ENCODE measurements at places on chromosomes 13 and 19.

DNA sequence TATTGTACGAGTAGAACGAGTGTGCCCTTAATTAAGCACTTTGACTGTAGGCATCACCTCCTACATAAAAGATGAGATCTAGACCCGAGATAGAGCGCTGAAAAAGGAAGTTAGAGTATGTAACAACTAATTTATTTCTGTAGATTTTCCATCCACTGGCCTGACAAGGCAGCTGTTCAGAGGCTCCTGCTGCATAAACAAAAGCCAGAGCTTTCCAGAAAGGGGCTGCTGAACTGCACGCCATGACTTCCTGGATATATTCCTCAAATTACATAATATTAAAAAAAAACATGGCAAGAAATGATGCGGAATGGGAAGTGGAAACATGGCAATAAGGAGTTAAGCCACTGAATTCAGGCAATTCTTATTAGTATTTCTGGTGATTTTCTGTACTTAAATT, 89.7 kb downstream of the AKAP11 start:
- DNase-seq = no peak

GRCh38 chr13:49371943-49372613, 71.8 kb downstream of the CAB39L start:
- DNase-seq = peak; percentile 61

DNA sequence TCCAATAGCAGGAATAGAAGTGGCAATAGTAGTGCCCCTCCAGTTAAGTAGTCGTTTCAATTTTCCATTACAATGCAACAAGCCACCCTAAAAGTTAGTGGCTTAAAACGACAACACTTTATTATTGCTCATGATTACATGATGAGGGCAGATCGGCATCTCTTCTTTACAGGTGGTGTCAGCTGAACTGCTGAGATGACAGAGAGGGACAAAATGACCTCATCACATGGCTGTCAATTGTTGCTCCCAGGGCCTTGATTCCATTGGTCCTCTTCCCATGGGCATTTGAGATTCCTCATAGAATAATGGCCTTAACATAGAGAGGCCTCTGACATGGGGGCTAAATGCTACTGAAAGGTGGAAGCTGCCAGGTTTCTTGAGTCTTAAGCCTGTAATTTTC, 679.8 kb upstream of the KLHL1 start:
- DNase-seq = no peak

- DNase-seq = no peak
Observed at GRCh38 chr19:33905473-33905936, 108.8 kb downstream of the KCTD15 start.

GRCh38 chr19:9406798-9407352, 28.5 kb downstream of the ZNF266 start:
- peak; percentile 26 for DNase-seq

DNA sequence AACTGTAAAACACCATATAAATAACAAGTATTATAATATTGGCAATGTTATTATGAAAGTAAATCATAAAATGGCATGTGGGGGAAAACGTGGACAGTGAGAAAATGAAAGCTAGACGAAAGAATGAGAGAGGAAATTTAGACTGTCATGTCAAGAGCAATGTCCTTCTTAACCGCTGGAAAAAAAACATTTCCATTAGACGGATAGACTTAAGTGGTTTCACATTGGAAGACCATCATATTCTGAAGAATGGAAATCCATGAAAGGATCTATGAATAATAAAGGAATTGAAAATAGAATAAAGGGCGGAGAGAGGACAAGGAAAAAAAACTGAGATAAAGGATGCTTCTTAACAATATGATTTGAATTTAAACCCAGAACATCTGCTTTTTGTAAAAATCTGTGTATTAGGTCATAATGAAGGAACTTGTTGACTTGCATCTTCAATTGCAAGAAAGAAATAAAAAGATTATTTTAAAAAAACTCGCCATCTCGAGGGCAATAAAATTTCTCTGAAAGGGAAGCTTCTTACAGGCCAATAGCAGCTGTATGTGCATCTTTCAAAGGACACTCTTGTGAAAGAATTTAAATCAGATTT, 90.6 kb downstream of the SPRY2 start:
- no peak for DNase-seq

GRCh38 chr19:12867120-12868099, 13.8 kb downstream of the DNASE2 start:
- DNase-seq = peak; percentile 51

GRCh38 chr19:17680230-17680722, 7.9 kb downstream of the UNC13A start:
- no peak for DNase-seq

DNA sequence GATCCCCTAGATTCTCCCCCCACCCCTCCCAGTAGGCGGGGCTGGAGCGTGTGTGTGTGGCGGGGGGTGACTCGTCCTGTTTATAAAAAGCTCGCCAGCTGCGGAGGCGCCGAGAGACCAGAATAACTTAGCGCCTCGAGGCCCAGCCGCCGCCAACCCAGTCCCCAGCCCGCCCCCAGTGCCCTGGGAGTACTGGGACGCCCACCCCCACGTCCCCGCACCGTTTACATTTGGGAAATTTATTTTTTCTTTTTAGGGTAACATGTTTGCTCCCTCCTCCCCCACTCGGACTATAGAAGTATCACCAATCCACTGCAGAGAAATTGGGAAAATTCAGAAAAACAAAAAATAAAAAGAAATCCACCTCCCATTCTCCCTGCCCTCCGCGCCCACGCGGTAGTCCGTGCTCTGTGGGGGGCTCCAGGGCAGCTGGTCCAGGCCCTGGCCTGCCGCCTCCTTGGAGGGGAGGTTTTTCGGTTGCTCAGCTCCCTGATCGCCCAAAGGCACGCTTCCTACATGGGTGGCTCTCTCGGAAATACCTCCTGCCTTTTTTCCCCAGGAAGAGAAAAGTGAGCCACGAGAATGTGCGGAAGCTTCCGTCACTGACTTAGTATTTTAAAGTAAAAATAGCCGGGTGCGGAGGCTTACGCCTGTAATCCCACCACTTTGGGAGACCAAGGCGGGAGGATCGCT, 1.5 kb upstream of the RAB3A start:
- DNase-seq = peak; percentile 43

GRCh38 chr13:20873348-20873747, 29.2 kb downstream of the XPO4 start:
- DNase-seq = no peak

DNA sequence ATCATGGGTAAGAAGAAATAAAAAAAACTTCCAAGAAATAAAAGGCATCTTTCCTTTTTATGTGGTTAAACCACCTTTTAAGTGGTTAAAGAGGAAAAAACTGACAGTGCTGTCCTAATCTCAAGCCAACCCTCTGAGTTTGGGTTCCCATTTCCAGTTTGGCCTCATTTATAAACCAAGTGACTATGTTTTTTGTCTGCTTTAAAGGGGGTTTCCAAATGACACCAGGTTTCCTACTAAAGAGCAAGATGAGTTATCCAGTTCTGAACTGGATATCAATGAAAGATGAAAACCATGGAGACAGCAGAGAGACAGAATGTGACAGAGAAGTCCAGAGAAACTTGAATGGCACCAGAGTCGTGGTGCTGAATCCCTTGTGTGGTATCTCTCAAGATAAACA, 251.5 kb downstream of the ABCC4 start:
- no peak for DNase-seq

DNA sequence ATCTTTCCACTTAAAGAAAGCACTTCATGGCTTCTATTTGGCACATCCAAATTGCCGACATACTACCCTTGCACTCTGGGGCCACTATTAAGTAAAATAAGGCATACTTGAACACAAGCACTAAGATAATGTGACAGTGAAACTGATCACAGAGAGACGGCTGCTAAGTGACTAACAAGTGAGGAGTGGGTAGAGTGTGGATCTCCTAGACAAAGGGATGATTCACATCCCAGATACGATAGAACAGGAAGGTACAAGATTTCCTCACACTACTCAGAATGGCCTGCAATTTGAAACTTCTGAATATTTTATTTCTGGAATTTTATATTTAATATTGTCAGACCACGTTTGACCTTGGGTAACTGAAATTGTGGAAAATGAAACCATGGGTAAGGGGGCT, 1721.8 kb upstream of the SPRY2 start:
- no peak for DNase-seq

DNA sequence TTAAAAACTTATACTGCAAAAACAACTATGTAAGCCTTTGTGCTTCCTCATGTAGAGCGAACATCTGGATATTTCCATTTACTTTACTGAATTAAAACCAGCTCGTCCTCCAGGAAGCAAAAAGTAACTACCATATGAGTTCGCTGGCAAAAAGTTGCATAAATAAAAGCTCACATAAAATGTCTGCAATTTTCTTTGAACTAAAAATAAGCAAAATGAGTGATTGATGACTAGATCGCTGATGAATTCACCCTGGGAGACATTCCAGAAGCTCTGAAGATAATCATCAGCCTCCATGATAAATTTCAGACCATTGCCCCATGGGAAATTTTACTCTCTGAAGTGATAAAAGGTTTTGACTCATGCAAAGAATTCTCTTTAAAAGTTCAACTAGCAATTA, 67.3 kb upstream of the SACS start:
- DNase-seq = no peak

GRCh38 chr13:107117327-107118012, 549.5 kb upstream of the ARGLU1 start:
- DNase-seq = no peak

- DNase-seq = no peak
Observed at GRCh38 chr13:101649488-101650126, 197.1 kb downstream of the ITGBL1 start.

DNA sequence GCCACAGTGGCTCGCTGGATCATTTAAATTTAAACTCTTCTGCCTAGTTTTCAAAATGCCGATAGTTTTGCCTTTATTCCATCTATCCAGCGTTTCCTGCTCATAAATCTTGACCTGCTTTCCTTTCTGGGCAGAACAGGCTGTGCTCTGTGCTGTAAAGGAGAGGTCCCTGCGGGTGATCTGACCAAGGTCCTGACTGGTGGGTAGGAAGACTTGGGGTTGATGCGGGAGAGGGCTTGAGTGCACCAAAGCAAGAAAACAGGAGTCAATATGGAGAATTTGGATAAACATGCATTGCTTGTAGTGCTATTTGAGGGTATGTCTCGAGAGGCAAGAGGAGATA, 533.6 kb downstream of the MYO16 start:
- DNase-seq = no peak

DNA sequence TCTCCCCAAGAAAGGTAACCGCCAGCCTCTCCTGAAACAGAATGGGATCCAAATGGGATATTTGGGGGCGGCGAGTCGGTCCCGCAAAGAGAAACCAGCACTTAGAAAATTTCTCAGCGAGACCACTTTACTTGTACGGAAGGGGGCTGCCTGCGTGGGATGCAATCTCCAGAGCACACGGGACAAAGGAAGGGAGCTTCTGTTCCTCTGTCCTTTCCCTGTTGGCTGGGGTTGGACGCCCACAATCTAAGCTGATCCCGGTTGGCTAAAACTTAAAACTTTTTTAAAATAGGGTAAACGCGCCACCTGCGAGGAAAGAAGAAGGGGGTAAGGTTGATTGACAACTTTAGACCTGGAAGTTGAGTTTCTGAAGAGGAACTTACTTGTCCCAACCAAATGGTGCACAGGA, 826 bp upstream of the BSG start:
- no peak for DNase-seq

DNA sequence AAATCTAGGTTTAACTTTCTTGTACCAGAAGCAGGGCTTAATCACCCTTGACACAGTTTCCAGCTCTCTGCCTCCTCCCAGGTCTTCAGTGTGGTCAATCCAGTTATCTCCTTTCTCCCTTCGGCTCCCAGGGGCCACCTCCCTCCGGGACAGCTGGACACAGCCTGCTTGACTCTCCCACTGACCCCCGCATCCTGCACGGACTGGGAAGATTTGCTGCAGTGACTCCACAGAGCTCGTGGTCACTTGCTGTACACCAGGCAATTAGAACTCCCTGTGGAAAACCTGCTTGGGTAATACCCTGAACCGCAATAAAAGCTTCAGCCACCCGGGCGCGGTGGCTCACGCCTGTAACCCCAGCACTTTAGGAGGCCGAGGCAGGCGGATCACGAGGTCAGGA, 116.5 kb downstream of the NUFIP1 start:
- no peak for DNase-seq

GRCh38 chr13:32115066-32115465, 83.5 kb downstream of the FRY start:
- no peak for DNase-seq

DNA sequence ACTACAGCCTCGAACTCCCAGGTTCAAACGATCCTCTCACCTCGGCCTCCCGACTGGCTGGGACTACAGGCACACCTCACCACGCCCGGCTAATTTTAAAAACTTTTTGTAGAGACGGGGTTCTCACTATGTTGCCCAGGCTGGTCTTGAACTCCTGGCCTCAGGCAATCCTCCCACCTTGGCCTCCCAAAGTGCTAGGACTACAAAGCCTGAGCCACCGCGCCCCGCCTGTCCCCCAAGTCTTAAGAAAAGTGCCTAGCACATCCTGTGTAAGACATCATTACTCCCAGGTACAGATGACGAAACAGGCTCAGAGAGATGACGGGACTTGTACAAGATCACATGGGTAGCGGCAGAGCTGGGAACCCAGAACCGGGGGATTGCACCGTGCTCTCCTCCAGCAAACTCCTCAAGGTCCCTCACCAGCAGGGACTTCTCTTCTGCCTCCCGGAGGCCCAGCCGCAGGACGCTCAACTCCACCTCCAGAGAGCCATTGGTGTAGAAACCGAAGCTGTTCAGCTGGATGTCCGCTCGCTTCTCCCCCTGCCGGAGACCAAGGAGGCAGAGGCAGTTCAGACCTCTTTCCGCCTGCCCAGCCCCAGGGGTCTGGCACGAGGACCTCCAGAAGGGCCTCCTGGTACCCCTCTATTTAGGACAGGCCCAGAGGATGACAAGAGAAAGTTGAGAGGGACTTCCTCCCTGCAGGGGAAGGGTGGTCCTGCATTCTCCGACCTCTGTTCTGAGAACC, 1.0 kb downstream of the GPR108 start:
- DNase-seq = peak; percentile 63

GRCh38 chr13:31896427-31896826, 135.1 kb upstream of the FRY start:
- DNase-seq = no peak

GRCh38 chr13:76738616-76739015, 147.6 kb downstream of the KCTD12 start:
- DNase-seq = no peak

DNA sequence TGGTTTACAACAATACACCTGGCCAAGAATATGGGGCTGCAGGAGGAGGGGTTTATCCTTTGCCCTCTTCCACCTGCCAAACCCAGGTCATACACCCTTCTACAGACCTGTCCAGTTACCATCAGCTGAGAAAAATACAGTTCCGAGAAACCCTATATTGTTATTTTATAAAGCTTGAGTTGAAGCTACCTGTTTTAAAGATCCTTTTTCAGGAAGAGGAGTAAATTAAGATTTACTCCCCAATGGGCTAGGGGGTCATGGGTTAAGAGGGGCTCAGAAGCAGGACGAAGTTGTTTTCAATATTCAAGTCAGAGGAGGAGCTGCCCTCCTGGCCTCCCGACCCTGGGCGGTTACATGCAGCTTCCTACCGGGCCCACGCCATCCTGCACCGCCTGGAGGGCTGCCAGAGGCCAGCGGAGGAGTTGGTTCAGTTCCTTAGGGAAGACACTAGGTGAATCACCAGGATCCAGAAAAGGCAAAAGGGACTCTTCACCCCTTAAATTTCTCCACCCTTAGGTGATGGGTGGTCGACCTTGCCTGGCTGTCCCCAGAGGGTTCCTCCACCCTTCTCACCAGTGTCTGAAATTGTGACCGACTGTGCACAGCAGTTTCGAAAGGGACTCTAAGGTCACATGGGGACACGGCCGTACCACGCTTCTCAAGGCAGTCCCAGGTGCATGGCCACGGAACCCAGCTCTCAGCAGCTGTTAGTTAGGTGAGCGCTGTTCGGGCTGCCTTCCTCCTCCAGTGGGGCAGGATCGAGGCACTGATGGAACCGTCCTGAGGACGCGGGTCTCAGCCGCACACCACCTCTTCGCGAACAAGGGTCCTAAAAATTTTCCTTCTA, 1.2 kb downstream of the GJB2 start:
- no peak for DNase-seq

Data from CD4-positive, alpha-beta T cell treated with Interleukin-6 at 100 ng/mL for 8 hours (primary cell).